Activated T-cell treated with anti-CD3 and anti-CD28 coated beads, Interleukin-2, amount 50 U/mL, for 48 hours (primary cell): ENCODE measurements at places on chromosomes 7 and 10.
A peak's percentile ranks its signal among the peaks of the same experiment; 100 is the strongest.

DNA sequence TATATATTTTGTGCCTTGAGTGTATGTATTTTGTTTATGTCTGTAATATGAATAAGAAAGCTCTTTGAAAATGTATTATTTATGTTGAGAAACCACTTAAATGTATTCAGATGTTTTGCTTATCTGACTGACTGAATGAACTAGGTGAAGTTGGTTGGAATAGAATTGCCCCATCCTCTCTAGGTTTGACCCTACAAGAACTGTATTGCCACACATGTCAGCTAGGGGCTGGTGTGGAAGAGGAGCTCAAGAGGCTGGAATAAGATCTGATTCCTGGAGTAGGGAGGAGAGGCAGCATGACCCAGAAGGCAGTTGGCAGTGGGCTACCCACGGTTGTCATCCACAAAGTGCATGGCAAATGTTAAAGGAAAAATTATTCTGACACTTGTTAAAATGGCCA lies 9.1 kb downstream of the SSMEM1 start:
- DNase-seq, result no peak

DNA sequence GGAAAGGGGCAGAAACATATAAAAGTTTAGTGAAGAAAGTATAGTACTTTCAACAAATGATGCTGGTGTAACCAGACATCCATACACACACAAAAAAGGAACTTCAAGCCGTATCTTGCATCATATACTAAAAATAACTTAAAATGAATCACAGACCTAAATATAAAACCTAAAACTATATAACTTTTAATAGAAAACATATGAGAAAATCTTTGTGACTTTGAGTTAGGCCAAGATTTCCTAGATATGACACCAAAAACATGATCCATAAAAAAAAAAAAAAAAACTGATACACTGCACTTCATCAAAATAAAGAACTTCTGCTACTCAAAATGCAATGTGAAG lies 40.9 kb downstream of the NUDCD3 start:
- DNase-seq, result no peak

- no peak for DNase-seq
These were observed 22.1 kb upstream of the ZC3HAV1 start for GRCh38 chr7:139131601-139132041.

GRCh38 chr7:143391462-143392404 lies 10.6 kb downstream of the ZYX start:
- no peak for DNase-seq

DNA sequence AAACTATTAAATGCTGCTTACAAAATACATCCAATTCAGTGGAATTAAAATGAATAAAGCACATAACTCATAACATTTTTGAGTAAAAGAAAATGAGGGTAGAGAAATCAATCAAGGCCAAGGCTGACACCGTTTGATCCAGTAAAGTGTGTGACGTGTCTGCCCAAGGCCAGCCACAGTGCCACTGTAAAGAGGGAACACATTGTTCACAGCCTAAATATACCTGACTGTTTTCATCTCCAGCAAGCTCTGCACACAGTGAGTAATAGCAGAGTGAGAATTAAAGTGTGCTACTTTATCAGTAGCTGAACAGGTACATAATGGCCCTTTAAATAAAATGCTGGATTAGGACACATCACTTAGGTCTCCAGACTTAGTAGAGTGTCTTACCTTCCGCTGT lies 130.8 kb upstream of the DPP6 start:
- no peak for DNase-seq

DNA sequence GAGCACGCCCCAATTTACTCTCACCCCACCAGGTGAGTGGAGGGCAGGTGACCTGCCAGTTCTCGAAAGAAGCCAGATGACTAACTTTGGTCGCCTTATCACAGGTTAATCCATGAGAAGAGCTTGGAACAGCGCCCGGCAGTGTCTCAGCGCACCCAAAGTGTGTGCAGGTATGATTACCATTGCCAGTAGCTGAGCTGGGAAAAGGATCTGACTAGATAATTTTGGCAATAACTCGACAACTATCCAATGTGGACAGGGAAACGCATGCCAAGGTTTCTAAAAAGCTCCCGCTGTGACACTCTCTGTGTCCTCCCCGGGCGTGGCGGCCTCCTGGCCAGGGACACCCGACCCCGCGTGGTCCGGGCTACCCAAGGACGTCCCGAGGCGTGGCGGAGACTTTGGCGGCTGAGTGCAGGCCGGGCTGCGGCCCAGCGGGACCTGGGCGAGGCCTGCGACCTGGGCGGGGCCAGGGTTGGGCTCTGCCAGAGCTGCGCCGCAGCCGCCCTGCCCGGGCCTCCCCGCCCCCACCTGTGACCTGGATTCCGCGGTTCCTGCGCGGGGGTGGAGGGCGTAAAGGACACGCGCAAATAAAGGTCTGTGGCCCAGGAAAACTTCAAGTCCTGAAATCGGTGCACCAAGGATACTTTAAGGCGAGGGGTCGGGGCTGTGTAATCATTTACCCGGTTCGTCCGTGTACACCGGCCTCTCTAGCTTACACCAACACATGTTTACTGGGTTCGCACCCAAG lies 13.7 kb upstream of the WAPL start:
- DNase-seq, result peak; percentile 60

GRCh38 chr10:121791761-121792160 lies 136.1 kb downstream of the ATE1 start:
- no peak for DNase-seq

DNA sequence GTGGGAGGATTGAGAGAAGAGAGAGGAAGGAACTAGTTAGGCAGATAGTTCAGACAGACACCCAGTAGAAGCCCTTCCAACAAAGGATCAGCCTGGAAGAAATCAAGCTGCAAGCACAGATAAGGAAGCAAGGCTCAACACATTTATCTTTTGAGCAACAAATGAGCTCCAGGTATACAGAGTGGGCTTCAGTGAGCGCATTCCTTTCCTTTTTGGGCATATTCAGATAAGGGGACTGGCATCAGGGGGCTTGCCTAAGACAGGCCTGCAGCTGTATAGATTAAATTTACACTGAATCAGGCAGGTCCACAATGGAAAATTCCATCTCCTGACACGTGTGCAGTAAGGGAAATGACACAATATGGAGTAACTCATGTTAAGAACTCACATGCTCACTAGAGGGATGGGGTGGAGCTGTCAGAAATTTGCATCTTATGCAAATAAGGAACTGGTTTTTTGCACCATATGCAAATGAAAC lies 147.2 kb downstream of the AKR1D1 start:
- no peak for DNase-seq

- no peak for DNase-seq
These were observed 7.4 kb upstream of the NRCAM start for GRCh38 chr7:108463613-108464012.

- no peak for DNase-seq
These were observed 121.3 kb downstream of the SEMA3A start for GRCh38 chr7:84073186-84073875.

DNA sequence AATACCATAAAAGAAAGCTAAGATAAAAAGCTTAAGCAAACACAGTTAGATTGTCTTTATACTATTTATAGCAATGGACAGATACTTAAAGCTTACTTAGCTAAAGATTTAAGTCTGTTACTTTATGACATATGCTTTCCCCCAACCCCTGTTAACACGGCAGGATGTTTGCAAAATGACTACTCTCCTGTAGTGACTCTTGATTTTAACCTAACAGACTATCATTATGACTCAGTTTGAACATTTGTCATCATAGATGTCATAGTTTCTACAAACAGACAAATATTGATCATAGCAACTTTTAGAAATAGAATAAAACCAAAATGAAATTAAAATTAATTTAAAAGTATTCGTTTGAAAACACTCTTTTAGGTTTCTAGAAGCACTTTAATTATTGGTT lies 7.8 kb upstream of the COMMD3 start:
- DNase-seq, result no peak

DNA sequence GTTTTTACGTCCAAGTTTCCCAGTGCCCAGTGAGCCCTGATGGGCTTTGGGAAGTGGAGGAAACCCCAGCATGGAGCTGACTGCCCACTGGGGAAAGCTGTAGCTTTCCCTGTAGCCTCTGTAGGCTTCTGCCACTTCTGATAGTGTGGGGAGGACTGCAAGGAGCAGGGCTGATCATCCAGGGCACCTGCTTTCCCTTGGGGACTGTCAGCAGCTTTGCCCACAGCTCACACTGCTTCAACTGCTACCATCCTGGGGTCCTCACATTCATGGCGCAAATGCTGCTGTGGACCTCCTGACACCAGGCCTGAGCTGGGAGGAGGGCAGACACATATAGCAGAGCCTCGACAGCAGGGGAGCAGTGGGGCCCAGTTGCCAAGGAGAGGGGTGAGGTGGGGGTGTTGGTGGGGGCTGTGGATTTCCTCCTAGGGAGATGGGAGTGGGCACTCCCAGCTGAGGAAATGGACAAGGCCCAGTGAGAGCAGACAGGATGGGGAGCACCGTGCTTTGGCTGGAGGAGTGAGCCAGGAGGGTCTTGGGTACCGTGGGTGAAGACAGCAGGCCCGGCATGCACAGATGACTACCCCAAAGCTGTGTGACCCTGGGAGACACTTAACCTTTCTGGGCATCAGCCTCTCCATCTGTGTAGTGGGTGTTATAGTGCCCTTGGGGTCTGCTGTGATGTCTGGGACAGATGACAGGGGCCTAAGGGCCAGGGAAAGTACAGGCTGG lies 16.2 kb downstream of the RAMP3 start:
- DNase-seq, result no peak

DNA sequence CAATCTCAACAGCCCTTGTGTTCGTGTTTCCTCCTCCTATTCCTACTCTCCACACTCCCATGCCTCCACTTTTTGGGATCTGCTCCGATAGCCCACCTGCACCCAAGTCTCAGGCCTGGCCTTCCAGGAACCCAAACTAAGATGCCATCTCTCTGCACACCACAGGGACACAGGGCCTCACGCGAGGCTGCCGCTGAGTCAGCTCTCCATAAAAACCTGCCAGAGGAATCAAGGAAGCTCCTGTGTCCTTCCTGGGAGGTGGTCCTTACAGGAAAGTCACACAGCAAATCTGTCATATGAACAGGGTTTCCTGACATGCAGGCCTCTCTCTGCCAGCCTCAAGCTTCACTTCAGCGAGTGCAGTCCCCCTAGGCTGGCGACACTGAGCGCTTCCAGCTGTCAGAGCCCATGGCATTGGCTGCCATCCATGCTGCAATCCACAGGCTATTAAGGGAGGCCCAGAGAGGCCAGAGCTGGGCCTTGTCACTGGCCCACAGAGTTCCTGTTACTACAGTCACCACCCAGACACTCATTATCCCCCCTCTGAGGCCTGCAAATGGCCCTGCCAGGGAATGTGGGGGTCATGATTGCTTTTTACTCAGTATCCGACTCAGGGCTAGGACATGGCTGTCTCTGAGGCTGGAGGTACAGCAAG lies 151.4 kb downstream of the OAT start:
- no peak for DNase-seq

DNA sequence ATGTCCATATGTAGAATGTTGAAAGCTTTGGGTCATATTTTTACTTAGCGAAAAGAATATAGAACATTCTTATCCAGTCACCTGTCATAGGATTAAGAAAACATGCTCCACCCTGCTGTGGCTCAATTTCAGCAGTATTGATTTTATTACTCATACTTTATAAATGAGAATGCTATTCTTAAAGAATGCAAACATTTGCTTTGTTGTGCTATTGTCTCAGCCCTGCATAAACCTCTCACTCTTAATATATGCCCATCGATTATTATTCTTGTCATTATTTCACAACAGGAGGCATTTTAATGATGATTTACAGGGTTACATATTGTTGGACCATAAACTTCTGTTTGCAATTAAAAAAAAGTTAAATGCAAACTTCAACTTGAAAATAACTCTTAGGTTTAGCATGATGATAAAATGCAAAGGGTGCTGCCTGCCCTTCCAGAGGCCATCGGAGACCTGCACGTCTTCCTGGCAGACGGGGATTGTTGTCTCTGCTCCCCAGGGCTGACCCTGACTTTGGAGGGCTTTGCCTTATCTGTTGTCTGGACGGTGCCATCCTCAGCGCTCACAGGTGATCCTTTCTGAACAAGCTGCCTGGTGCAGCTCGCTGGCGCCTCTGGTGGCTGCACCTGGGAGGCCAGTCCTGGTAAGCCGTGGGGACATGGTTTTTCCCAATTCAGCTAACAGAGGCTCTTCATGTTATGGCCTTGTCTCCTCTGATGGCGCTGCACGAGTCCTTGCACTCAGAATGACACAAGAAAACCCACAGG lies 50.0 kb upstream of the SHH start:
- no peak for DNase-seq

DNA sequence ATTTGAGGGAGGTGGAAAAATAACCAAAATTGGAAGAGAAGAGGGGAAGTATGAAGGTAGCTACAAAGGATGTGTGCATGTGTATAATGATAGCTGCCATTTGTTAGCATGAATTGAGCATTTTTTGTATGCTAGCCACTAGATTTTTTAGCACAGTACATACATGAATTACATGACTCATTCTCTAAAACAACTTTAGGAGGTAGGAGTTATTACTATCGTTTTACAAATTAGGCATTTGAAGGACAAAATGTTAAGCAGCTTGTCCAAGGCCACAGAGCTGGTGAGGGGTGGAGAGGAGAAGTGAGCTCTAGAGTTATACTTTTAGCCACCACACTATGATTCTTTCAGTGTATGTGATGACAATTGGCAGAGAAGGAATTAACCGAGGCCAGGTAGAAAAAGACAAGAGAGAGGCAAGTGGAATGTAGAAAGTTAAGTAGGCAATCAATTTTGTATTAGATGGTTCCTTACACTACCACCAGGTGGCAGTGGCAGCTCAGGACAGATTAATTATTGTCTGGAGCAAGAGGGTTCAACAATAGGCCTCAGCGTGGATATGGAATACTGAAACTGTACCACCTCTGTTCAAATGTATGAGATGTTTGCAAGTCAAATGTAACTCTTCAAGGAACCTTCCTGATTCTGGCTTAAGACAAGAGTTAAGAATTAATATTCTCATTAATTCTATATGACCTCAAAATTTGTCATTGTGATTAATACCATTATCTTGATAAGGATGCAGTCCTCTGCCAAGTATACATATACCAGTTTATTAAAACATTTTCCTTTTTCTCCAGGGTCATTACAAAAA lies 128.0 kb downstream of the MBL2 start:
- DNase-seq, result peak; percentile 17

- no peak for DNase-seq
These were observed 573.0 kb upstream of the IGFBP3 start for GRCh38 chr7:46494028-46494427.

DNA sequence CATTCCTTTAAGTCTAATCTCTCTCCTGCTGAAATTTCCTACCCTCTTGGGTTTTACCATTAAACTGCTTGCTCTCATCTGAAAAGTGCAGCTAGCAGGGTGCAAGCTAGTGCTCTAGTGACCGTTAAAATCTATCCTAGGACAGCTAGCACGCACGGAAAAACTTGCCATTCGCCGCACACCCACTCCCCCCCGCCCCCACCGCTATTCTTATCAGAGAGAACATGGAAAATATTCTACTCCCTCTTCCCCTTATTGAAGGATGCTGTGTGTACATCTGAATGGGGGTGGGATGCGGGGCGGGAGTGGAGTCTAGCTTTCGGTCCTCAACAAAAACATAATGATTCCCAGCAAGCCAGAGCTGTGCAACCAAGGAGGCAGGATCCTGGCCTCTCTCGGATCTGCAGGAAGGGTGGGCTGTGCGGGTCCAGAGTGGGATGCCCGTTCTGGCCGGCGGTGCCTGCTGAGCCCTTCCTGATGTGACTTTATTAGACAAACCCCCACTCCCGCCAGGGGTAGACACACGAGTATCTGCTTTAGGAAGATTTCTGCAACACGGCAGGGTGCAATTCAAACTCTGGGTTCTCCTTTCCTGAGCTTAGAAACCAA lies 1.1 kb upstream of the ADRA2A start:
- no peak for DNase-seq
